ENCODE measurements at places on chromosomes 3 and 15.

- DNase-seq: peak; percentile 6
These were observed 171.1 kb upstream of the STT3B start for GRCh38 chr3:31361371-31362273.

- DNase-seq: no peak
These were observed 33.6 kb downstream of the PARP14 start for GRCh38 chr3:122714273-122714672.

GRCh38 chr3:142656575-142656974, 60.4 kb downstream of the PLS1 start:
- no peak for DNase-seq

GRCh38 chr3:180959691-180960090, 29.8 kb downstream of the DNAJC19 start:
- DNase-seq: no peak

- DNase-seq: no peak
These were observed 150.4 kb upstream of the ADAMTS9 start for GRCh38 chr3:64837986-64838735.

- DNase-seq: no peak
These were observed 27.5 kb downstream of the CCDC12 start for GRCh38 chr3:46948830-46949671.

GRCh38 chr3:141422961-141423582, 54.8 kb downstream of the ZBTB38 start:
- DNase-seq: no peak

- no peak for DNase-seq
These were observed 84.5 kb downstream of the AQP9 start for GRCh38 chr15:58222679-58223078.

DNA sequence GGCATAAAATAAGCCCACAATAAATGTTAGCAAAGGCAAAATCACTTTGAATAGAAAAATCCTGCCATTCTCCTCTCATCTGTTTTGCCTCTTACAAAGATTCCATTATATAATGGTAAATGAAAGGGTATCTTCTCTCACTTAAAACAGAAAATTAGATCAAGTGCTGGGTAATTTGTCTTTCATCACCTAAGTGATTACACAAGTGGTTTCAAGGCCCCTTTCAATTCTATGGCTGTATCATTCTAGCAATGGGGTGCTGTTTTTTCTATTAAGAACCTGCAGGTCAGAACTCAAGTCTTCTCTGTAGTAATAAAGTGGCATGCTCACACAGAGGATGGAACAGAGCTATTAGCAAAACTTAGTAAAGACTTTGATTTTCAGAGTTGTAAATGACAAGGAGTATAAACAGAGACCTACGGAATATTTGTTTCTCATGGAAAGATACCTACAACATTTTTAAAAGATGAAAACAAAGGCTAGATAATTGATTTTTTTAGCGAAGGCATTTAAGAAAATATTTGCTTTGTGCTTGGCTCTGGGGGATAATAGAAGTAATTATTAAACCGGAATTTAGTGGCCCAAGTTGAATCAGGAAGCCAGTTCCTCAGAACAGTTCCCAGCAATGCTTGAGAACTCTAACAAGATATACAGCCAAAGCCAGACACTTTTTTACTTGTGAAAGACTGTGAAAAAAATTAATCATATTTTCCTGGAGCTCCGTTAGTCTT, 137.4 kb downstream of the CMSS1 start:
- DNase-seq: no peak

GRCh38 chr15:39498629-39499028, 82.2 kb upstream of the THBS1 start:
- no peak for DNase-seq

GRCh38 chr3:107242579-107242978, 134.7 kb upstream of the CCDC54 start:
- DNase-seq: no peak

GRCh38 chr3:95002438-95003046, 939.7 kb downstream of the NSUN3 start:
- no peak for DNase-seq

GRCh38 chr3:154085799-154086198, 35.4 kb upstream of the ARHGEF26 start:
- no peak for DNase-seq

GRCh38 chr3:149419816-149420215, 42.4 kb upstream of the TM4SF1 start:
- DNase-seq: no peak

DNA sequence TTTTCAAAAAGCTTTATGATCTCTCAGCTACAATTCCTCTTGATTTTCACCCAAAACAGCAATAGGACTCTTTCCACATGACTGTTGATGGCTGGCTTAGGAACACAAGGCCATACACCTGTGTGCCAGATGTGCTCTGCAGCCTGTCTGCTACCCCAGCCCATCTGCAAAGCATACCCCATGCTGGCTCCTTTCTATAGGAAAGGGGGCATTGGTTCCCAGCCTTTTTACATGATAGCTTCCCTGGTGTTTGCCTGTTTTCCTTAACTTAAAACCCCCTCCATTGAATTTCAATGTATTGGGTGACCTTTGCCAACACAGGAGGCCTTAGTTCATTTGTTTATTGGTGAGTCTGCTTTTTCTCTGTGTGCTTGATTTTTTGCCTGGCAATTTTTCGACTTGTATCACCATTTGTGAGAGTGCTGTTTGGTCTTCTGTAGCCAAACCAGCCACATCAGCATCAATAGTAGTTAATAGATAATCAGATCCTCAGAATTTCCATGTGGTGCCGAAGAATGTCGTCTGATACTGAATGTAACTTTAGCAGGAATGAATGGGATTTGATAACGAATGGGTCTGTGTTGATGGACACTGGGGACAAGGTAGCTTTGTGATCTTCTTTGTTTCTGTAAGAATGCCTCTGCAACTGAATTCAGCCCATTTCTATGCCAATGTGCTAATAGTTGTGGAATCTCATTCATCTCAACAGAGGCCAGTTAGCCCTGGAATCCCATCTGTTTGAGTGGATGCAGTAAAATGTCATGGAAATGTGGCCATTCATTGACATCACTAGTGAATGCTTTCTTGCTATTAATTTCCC, 272.2 kb upstream of the RARB start:
- no peak for DNase-seq

GRCh38 chr3:156615592-156616173, 58.7 kb upstream of the TIPARP start:
- no peak for DNase-seq

- peak; percentile 90 for DNase-seq
These were observed 831 bp upstream of the ROBO2 start for GRCh38 chr3:77038930-77039605.

GRCh38 chr15:50234764-50235163, 30.8 kb downstream of the HDC start:
- DNase-seq: no peak

DNA sequence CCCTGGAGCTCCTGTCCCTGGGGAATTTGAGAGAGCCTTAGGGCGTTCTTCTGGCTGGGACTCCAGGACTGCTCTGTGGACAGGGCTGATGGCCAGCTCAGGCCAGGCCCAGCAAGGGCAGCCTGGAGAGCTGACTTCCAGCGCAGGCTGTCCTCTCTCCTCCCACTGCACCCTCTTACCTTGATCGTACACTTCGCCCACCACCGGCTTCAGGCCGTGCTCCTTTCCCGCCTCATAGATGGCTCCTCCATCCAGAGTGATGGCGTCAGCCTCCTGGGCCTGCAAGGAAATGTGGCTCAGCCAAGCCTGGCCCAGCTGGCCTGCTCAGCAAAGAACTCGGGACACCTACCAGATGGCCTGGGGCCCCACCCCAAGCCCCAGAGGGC, 3.1 kb downstream of the MELTF start:
- DNase-seq: no peak

DNA sequence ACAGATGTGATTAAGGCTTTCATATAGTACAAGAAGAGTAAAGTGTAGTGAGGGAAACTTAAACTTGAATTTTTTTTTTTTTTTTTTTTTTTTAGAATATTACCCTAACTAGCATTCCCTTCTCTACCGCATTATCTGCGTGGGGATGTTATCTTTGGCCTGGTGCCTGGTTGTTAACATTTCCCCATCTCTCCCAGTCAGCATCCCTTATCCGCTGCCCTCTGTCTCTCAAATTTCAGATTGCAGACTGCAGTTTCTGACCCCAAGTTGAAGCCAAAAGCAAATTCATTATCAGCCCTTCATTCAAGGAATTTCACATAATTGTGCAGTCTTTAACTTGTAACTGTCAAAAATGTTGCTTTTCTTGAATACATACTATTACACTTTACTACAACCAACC, 353.0 kb downstream of the PLOD2 start:
- no peak for DNase-seq

DNA sequence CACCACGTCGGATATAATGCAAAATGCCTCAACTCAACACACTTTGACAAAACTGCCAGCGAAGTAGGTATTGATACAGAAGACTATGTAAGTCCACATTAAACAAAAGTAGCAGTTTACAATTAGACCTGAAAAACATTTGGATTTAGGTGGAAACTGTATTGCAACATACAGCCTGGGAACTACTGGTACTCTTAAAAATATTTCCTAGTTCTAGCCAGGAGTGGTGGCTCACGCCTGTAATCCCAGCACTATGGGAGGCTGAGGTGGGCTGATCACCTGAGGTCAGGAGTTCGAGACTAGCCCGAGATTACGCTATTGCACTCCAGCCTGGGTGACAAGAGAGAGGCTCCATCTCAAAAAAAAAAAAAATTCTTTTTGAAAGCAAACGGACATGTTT, 246.2 kb downstream of the ZBTB20 start:
- no peak for DNase-seq

- no peak for DNase-seq
These were observed 25.2 kb downstream of the TRIM71 start for GRCh38 chr3:32842987-32843386.

DNA sequence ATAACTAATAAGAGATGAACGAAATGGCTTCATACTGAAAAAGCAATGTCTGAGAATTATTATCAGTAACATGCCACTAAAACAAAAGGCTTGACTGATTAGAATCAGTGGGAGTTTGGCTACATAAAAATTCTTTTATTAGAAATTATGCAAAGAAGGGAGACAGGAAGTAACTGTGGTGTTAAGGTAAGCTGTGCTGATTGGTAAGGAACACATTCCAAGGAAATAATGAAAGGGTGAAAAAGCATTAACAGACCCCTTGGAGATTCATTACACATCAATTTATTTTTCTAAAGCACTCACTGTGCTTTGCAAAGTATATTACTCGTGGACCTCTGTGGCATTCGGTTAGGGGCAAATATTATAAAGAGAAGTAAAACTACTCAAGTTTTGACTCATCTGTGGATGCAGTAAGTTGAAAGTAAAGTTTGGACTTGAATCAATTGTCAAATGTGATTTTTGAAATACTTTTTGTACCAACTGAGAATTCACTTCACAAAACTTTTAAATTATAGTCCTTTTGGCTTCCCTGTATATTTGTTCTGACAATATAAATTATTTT, 176.1 kb upstream of the ZPLD1 start:
- DNase-seq: no peak

- no peak for DNase-seq
These were observed 18.3 kb downstream of the FBXO22 start for GRCh38 chr15:75921732-75922703.

DNA sequence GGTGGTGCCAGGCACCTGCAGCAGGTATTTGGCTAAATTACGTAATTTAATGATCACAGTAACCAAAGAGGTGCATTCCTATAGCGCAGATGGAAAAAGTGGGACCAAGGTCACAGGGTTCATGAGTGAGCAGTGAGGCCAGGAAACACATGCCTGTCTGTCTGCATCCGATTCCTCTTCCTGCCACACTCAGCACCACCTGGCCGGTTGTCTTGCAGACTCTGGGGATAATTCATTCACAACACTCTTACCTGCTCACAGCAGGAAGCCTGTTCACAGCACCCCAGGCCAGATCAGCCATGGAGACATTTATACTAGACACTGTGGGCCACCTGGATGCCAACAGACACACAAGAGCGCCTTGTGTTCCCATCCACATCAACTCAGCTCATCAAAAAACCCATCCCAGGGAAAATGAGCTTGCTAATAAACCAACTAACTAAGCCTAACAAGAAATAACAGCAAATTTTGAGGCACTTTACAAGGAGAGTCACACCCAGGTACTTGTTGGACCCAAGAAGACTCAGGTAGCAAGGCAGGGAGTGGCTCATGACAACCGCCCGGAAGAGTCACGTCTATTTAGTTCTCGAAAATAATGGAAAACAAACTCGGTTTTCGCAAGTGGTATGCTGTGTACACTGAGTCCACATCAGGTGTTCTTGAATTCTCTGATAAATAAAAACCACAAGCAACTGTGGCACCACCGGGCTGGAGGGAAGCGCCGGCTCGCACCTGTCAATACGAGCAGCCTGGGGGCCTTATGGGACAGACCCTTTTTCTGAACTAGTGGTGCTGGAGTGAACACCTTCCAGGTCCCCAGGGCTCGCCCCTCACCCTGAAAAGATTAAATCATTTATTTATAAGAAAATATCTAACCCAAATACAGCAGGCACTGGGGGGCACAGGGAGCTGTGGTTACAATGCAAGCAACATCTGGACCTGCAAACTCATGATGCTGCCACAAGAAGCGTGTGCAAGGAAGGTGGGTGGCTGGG, 40.5 kb downstream of the FAM174B start:
- DNase-seq: no peak

- no peak for DNase-seq
These were observed 155.9 kb upstream of the LPP start for GRCh38 chr3:187997946-187998561.

- DNase-seq: no peak
These were observed 36.7 kb downstream of the MYH15 start for GRCh38 chr3:108473711-108474110.

GRCh38 chr15:81504170-81504905, 130.3 kb upstream of the TMC3 start:
- DNase-seq: no peak

DNA sequence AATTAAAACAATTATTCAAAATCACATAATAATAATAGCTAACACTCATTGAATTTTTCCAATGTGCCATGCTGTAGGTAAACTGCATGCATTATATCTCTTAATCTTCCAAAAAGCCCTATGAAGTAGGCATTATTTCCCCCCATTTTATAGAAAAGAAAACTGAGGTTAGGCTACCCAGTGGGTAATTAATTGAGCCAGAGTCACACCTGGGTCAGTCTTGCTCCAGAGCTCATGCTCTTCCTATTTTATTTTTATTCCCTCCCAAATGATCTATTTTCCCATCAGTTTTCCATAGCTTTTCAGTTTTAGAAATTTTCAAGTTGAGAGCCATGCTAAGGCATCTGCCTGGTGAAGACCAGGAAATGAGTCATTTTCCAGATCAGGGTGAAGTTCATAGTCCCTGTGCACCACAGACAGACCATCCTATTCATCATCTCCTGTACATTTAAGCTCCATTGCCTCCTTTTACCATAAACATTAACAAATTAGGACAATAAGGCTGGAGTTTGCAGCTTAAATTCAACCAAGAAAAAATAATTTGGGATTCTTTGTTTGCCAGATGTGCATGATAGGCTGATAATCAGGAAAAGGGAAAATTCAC, 417.3 kb downstream of the OTOL1 start:
- DNase-seq: no peak

DNA sequence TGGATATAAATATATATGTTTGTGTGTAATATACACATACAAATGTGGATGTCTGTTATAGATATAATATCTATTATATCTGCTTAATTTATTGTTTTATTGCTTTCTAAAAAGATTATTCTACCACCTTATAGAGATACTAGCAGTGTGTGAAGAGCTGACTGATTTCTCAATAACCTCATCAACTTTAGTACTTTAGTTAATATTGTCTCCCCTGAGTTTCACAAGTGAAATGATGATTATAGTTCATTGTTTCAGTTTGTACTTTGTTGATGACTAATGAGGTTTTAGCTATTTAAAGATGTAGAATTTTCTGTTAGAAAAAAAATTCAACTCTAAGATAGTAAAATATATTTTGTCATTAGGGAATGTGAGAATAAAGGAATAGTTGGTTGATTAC, 11.4 kb downstream of the RSRC1 start:
- DNase-seq: no peak

- no peak for DNase-seq
These were observed 17.1 kb downstream of the RBP1 start for GRCh38 chr3:139522421-139522820.
